ENCODE measurements at places on chromosomes 13 and 19.

DNA sequence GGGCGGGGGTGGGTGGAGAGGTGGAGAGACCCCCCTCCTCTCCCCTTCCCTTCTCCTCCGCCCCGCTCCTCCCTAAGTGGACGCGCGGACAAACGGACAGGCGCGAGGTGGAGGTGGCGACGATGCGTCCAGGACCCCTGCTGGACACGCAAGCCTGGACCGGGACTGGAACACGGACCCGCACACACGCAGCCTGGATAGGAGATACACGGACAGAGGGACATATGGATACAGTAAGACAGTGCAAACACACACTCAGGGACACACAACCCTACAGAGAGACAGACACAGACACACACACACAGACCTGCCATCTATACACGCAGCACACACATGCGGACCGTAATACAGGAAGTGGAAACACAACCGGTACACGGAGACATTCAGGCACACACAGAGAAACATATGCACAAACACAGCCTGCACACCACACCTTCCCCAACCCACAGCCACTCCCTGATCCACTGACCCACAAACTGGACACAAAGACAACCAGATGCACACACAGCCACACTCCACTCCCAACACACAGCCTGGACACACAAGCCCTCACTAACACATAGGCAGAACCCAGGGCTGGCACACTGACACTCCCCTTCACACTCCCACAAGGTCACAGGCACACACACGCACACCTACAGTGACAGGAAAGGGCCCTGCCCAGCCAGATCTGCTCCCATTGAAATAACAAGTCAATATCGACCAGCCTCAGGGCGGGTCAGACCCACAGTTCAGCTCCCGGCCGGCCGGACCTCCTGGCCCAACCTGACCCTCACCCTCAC is 696 bp upstream of the ERFL start:
- DNase-seq, result no peak

- no peak for DNase-seq
Observed at GRCh38 chr19:36128392-36128736, 11.5 kb upstream of the CAPNS1 start.

GRCh38 chr19:4034048-4035017 is 26.8 kb downstream of the PIAS4 start:
- DNase-seq, result no peak

DNA sequence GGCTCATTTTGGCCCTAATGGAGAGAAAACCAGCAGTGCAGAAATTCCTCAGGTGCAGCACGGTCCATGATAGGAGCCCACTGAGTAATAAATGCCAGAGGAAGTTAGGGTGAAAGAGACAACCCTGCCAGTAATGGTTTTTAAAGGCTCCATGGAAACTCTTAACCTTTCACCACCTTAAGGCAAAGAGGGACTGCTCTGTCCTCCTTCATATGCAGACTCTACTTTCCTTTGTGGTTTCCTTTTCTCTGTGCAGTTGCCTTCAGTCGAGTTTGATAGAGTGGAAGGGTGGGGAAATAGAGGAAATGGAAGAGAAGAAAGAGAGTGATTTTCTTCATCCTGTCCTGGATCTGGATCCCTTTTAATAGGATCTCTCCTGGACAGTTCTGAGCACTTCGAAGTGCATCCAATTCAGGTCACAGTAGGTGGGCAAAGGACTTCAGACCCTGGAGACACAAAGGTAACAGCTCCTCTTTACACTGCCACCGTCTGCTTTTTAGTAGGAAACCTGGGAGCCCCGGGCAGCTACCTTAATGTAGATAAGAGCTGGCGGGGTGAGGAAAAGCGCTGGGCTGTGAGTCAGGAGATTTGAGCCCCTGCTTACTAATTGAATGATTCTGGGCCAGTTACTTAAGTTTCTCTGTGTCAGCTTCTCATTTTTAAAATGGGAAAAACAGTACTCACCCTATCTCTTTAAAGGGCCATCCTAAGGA is 294.8 kb downstream of the KCNRG start:
- no peak for DNase-seq

GRCh38 chr13:31957772-31958171 is 73.8 kb upstream of the FRY start:
- DNase-seq, result no peak

GRCh38 chr13:71618159-71618558 is 248.8 kb downstream of the DACH1 start:
- no peak for DNase-seq
